ENCODE measurements at places on chromosomes 7 and 10.

DNA sequence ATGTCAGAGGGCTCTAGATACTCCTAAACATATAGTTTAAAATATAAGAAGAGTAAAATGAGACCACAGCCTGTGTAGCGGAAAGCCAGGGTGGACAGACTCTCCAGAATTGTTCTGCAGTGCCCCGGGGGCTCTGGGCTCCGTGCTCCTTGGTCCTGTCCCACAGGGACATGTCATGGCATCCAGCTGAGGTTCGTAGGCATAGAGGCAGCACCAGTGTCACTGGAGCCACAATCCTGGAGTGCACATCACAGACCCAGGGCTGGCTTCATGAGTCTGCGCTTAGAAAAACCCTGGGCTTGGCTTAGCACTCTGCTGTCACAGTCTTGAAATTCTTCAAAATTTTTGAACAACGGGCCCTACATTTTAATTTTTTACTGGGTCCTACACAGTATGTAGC, 280.4 kb upstream of the ZNF32 start:
- no peak for DNase-seq

- DNase-seq = no peak
Observed at GRCh38 chr7:124130-124949, 68.0 kb upstream of the FAM20C start.

- no peak for DNase-seq
Observed at GRCh38 chr10:42738679-42739078, 43.9 kb upstream of the BMS1 start.

DNA sequence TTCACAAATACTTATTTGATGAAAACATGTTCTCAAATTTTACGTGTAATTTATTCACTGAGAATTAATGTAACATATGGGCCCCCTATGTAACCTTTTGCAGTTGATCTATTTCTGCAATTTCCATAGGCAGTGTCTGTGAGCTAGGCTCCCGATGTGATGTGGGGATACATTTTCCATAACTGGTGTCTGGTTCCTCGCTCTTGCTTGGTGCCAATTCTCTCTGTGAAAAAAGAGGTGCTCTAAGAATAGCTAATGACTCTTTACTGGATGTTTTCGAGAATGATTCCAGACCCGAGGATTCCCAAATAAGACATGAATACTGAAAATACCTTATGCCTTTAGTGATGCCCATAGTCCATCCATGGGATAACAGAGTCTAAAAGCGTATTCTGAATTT, 286.7 kb upstream of the FZD8 start:
- no peak for DNase-seq

DNA sequence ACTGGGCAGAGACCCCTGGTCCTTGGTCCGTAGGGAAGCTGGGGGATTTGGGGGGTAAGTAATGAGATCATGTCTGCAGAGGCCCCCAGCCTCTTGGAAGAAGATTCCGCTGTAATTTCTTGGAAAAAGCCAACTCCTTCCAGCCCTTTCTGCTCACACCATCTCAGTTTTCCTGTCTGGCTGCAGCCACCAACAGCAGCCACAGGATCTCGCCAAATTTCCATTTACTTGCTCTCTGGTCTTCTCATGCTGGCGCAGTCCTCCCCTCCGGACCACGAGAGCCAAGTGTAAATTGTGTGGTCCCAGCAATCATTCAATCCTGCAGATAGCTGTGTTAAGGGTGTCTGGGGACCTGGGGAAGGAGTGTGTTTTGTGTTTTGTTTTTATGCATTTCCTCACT, 49.6 kb downstream of the ASB13 start:
- no peak for DNase-seq

- DNase-seq = no peak
Observed at GRCh38 chr7:66206119-66206933, 1.2 kb downstream of the TPST1 start.

- no peak for DNase-seq
Observed at GRCh38 chr7:107501593-107501992, 31.7 kb downstream of the GPR22 start.

DNA sequence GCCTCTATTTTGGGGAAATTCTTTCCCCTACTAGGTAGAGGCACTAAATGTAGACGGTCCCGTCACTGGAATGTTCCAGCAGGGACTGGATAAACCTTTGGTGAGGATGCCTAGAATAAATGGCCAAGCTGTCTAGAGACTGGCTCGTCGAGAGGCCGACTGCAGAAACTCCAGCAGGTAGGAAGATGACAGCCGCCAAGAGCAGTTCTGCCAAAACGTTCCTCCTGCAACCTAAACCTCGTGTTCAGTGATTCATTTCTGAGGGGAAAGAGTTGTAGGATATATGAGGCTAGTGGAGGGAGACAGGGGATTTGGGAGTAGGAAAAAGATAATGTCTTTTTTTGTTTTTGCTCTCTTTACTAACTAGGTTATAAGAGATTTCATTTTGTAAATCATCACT, 184.7 kb upstream of the GDF10 start:
- DNase-seq = no peak

- DNase-seq = no peak
Observed at GRCh38 chr7:123131140-123131539, 68.6 kb downstream of the SLC13A1 start.

- DNase-seq = no peak
Observed at GRCh38 chr10:3528271-3528670, 256.7 kb downstream of the KLF6 start.

- no peak for DNase-seq
Observed at GRCh38 chr10:32372000-32372875, 25.3 kb upstream of the EPC1 start.

GRCh38 chr7:134885967-134886352, 100.3 kb upstream of the AGBL3 start:
- no peak for DNase-seq

- no peak for DNase-seq
Observed at GRCh38 chr7:87206361-87206760, 13.2 kb downstream of the TMEM243 start.

DNA sequence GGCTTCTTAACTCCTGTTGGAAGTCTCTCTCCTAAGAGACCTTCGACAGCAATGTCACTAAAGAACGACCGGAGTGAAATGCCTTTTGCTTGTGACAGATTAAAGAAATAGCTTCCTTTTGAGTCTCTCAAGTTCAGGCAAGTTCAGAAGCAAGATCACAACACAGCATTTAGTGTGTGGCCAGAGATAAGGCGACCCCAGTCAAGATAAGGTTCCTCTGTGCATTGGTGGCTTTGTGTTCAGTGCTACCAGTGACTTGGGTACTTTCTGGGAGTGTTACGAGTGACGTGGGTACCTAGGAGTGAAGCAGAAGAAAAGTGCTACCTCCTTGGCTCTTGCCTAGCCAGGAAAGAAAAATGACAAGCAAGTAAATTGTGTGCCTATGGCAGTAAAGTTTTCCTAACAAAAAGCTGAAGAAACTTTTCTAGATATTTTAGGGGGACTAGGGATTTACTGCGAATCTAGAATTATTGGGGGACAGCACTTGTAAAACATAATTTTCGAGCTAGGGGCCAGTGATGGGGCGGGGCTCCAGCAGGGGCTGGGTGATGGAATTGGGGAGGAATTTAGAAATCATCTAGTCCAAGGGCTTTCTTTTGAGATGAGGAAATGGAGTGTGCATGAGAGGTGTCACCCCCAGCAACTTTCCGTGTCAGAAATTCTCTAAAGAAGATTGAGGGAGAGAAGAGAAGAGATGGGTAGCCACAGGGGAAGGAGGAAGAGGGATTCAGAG, 191.9 kb upstream of the LYZL2 start:
- no peak for DNase-seq

- DNase-seq = no peak
Observed at GRCh38 chr10:91007655-91008054, 86.8 kb upstream of the ANKRD1 start.

DNA sequence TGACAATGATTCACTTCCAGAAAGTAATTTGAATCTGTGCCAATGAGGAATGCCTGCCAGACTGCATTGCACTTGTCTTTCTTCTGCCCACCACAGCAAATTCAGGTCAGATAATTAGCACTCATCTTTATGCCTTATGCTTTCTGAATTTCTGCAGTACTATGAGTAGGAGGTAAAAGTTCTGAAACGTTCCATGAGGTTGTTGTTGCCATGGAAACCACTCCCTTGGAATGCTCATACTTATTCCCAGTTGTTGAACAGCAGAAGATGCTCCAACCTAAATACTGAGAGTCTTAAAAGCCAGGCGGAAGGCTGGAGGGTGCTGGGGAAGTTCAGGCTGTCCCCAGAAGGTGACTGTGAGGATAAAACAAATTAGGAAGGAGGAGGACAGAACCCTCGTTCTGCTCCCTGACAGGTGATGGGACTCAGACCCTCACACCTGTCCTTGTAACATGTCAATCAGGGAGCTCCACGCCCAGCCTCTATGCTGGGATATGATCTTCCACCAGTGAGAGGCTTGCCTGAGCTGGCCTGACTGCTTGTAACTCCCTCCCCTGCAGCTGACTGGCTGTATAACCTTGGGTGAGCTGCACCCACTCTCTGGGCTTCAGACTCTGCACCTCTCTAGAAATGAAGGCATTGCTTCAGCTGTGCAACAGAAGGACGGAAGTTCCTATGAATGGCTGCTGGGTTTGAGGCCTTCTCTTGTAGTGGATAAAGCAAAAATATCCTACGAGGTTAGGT, 554.3 kb upstream of the MGMT start:
- DNase-seq = no peak

DNA sequence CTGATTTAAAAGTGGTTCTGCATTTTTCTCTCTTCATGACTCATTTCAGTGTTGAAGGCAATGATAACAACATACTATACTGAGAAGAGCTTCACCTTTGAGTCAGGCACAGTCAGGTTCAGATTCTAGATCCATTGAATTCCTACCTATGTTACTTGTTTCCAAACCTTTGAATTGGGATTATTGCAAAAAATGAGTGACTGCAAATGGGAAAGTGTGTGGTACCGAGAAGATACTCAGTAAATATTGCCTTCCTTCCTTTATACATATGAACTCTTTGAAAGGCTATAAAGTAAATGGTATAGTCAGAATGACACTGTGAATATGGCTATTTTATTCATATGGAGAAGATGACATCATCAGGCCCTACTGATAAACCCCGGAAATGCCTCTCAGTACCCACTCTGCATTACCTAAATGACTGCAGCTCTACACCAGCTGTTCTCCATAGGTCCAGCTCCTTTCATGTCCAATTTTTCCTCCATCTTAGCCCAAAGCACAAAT, 66.7 kb upstream of the FGL2 start:
- no peak for DNase-seq

DNA sequence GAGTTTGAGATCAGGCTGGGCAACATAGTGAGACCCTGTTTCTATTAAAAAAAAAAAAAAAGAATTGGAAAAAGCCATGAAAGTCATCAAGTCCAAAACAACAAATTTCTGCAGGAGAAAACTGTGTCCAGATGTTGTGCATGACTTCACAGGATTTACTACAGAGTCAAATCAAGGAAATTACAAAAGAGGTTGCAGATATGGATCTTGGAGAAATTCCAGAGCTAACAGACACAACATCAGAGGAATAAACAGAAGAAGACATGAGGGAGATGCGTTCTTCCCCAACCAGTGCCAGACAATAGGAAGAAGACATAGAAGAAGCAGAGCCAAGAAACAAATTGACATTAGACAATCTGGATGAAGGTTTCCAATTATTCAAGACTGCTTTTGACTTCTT, 24.3 kb upstream of the KCNIP2 start:
- no peak for DNase-seq

GRCh38 chr10:4385231-4385870, 440.7 kb upstream of the AKR1E2 start:
- no peak for DNase-seq

DNA sequence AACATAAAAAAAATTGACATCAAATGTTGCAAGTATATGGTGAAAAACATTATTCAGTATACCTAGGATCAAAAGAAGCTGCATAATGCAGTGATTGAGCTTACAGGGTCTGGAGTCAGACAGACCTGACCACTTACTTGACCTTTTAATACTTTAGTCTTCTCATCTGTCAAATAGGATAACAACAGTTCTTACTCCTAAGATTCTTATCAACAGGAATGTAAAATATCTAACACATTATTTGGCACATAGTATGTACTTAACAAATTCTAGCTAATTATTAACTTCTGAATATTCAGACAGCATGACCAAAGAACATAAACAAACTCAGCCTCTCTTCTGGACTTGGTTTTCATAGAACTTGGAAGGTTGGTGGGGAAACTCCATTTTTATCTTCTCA, 45.6 kb upstream of the PIP4K2A start:
- DNase-seq = no peak

- DNase-seq = no peak
Observed at GRCh38 chr7:106392590-106392989, 107.8 kb upstream of the NAMPT start.

DNA sequence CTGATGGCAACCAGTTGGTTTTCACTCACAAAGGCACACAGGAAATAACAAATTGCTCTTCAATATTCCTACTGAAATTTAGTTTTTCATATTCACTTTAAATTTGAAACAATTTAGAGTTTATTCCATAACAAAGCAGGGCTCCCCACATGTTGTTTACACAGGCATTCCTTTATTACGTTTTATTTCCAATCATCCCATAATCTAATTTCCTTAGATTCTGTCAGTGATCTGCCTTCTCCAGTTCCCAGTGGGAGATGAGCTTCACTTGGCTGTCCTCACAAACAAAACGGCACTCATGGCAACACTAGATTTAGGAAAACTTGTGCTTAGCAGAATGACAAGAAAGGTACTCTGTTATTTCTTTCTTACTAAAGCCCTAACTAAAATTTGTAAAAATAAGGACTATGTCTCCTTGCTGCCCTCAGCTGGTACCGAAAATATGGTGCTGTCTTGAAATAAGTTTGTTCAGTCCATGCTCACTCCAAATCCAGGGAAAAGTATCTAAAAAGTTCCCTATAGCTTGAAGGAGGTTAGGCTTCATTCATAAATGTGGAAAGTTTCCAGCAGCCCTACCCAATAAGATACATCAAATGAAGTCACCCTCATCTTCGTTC, 23.0 kb downstream of the PHYH start:
- no peak for DNase-seq

- DNase-seq = no peak
Observed at GRCh38 chr10:43960981-43961380, 312.3 kb upstream of the ZNF32 start.

DNA sequence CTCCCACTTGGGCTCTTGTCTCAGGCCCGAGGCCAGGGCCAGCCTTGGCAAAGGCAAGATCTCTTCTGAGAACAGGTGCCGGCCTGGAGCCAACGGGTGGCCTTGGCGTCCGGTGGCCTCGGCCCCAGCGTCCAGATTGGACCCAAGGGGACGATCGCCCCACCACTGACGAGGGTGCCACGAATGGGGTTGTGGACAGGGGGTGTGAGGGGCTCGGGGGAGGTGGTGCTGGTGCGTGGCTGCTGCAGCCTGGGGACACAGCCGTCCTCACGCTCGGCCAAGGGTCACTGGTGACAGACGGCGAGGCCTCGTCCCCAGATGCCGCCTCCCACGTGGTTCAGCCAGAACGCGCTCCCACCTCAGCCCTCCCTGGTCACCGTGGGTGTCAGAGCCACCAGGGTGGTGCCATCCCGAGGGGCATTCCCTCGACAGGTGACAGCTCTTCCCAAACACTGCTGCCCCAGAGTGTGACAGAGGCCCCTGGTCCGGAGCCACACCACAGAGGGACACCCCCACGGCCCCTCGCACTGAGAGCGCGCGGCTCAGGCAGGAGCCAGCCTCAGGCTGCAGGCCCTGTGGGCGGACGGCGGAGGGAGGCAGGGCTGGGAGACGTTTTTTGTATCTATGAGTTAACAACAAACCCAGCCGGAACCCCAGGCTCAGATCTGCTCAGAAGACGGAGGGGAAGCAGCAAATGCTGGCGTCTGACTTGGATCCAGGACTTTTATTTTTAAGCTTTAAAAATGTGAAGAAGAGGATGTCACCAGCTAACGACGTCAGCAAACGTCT, 18.5 kb upstream of the CFAP46 start:
- DNase-seq = no peak

- DNase-seq = no peak
Observed at GRCh38 chr10:96310321-96310669, 6.1 kb downstream of the DNTT start.
